ENCODE measurements at places on chromosomes 6 and 20. TPM values are rescaled to one million over a fixed set of nuclear protein-coding genes. Genes with fewer than 3 reads are reported as not detected.

The NTSR1 gene
- 15.0 TPM for total RNA-seq

The RNF39 gene
- not detected for total RNA-seq

The SLC29A1 gene
- total RNA-seq = 22.1 TPM

The C20orf202 gene
- total RNA-seq = not detected

The BPI gene
- 0.29 TPM for total RNA-seq

The RBPJL gene
- total RNA-seq = not detected

The MYH7B gene
- not detected for total RNA-seq

The NAA20 gene
- 156 TPM for total RNA-seq

Data from RPMI7951 (cell line).